ENCODE measurements at places on chromosomes 3 and 15.

GRCh38 chr3:4351164-4351855 is 48.1 kb downstream of the SETMAR start:
- DNase-seq: no peak

- DNase-seq: no peak
Observed at GRCh38 chr3:79081335-79081734, 686.5 kb downstream of the ROBO1 start.

DNA sequence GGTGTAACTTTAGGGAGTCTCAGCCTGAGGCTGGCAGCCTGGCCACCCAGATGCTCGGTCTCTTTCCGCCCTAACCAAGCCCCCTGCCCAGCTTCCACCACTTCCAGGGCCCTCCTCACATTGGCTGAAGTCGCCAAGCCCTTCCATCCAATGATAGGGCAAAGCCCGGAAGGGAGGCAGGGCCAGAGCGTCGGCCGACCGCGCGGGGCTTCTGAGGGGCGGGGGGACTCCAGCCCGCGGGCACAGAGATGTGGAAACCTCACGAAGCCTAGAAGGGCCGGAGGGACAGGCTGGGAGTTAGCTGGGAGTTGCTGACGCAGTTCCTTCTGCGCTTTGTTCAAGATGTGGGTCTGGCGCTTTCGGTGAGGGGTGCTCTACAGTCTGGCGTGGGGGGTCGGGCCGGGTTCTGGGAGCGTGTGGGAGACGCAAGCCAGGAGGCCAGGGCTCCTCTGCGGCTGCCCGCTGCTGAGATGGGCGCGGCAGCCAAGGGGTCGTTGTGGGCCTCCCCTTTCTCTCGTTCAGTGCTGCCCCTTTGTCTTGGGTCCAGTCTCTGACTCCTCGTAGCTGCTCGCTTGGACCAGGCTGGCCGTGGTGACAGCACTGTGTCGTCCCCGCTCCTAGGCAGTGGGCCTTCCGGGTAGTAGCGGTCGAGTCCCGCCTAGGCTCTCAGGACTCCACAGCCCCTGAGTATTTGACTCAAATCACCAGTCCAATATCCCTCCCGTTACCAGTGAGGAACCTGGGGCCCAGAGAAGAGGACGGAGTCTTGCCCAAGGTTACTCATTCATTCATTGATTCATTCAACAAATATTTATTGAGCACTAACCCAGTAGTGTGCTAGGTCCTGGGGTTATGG is at the start of gene ZNF660:
Gene ZNF660 (plus strand): TSS at position 319 of the 856 bp plus-strand sequence. CDS start 9,230 bp downstream, outside the sequence.
- DNase-seq: no peak

DNA sequence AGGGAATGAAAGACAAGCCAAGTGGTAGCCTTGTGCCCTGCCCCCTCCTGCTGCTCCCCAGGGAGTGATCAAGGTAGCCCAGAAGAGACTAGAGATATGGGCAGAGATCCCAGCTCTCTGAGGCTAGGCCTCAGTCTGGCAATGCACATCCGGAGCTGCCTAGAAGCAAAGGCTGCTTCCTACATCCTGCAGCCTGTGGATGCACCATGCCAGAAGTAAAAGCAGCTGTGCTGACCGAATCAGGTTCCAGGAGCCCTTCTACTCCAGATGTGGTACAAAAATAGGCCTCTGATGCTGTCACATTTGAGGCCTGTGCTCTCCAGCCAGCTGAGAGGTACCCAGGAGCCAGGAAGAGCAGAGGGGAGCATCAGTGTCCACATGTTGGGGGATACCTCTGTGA is 16.0 kb downstream of the TRAIP start:
- no peak for DNase-seq

DNA sequence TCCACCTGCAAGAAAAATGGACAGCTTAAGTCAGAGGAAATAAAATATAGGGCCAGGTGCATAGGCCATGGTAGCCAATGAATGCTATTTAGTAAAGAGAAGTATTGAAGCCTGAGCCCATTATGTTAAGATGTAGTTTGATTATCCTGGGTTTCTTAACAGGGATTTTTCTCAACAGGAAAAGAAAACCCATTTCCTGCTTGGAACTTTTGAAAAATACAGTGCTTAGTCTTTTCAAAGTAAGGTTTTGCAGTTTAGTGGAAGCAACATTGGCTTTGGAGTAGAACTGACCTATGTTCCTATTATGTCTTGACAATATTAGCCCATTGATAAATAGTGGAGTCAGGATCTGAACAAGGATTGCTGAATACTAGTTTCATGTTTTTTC is 259.5 kb upstream of the TGFBR2 start:
- DNase-seq: no peak

DNA sequence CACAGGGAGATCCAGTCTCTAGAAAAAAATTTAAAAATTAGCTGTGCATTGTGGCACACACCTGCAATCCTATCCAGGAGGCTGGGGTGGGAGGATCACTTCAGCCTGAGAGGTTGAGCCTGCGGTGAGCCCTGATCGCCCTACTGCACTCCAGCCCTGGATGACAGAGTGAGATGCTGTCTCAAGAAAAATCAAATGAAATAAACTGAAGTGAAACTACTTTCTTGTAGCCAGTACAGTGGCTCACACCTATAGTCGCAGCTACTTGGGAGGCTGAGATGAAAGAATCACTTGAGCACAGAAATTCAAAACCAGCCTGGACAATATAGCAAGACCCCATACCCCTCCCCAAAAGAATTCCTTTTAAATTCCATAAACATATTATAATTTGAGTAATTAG is 35.4 kb downstream of the SMARCC1 start:
- DNase-seq: no peak

GRCh38 chr3:194620196-194620595 is 13.0 kb downstream of the TMEM44 start:
- DNase-seq: no peak

GRCh38 chr15:45118996-45119395 is 4.9 kb downstream of the DUOXA2 start:
- DNase-seq: no peak

GRCh38 chr3:33006081-33006480 is 54.6 kb downstream of the CCR4 start:
- no peak for DNase-seq

DNA sequence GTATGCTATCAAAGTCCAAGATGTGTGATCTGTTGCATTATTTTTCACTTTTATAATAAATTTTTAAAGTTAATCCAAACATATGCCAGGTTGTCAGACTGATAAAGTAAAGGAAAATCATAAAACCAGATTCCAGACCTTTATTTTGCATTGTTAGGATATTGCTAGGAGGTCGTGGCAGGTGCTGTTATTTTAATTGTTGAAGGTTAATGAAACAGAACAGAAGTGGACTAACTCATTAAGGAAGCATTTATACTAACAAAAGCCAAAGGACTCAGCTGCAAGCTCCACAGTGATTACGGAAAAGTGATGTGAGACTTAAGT is 63.1 kb downstream of the DCLK3 start:
- no peak for DNase-seq

GRCh38 chr15:43225201-43225949 is 4.6 kb upstream of the EPB42 start:
- peak; percentile 31 for DNase-seq

- DNase-seq: no peak
Observed at GRCh38 chr3:37319784-37320183, 145.4 kb upstream of the LRRFIP2 start.

GRCh38 chr15:39419651-39420050 is 161.2 kb upstream of the THBS1 start:
- DNase-seq: no peak

GRCh38 chr3:2790266-2790815 is 319.8 kb downstream of the IL5RA start:
- no peak for DNase-seq

DNA sequence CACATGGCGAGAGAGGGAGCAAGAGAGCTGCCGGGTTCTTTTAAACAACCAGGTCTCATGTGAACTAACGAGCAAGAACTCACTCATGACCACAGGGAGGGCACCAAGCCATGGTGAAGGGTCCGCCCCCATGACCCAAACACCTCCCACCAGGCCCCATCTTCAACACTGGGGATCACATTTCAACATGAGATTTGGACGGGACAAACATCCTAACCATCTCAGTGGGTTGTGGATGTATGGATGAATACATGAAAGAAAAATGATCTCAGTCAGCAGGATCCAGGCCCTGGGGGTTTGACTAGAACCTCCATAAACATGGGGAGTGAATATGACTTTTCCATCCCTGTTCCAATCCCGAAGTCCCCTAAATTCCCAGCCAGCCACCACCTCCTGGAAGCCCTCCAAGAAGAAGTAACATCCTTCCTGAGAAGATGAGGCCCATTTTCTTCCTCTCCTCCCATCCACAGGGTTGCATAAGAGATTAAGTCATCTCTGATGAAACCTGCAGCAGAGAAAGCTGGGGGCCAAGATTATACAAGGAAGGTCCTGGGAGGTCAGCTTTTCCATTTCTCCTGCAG is 9.5 kb downstream of the CAV3 start:
- no peak for DNase-seq

DNA sequence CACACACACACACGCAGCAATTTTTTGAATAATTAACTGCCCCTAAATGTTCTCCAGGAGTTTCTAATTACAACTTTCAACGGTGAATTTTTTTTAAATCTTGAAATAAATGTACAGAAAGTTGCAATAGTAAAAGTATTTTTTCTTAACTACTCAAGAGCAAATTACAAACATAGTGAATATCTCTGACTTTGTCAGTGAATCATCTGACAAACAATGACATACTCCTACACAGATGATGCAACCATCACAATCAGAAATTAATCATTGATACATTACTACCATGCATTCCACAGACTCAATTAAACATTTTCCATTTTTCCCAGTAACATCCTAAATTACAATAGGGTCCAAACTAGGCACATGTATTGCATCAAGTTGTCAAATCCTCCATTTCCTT is 597.3 kb downstream of the NAALADL2 start:
- DNase-seq: no peak

DNA sequence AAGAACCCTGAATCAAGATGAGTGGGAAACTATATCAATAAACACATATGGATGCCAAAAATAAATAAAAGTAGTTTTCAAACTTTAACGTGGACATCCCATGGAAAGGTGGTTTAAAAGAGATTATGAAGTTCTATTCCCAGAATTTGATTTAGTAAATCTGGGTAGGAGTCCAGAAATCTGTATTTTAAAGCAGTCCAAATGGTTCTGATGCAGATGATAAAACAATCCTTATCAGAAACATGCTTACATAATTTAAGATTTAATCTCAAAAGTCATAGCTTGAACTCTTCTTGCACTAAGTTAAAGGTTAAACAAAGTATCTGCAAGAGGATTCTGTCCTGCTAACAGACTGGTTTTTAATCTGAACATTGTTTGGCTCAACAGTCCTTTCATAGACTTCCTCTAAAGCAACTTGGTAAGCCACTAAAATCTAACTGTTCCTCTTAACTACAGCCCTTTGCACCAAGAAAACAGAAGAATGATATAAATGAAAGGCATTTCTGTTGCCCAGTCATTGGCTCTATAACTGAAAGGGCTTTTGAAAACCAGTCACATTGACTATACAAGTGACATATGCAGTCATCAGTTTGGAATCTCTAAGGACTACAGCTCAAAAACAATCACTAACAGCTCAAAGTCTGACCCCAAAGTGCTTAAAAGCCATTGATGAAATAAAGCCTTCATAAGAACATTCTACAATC is 23.4 kb upstream of the MAP4 start:
- peak; percentile 62 for DNase-seq

DNA sequence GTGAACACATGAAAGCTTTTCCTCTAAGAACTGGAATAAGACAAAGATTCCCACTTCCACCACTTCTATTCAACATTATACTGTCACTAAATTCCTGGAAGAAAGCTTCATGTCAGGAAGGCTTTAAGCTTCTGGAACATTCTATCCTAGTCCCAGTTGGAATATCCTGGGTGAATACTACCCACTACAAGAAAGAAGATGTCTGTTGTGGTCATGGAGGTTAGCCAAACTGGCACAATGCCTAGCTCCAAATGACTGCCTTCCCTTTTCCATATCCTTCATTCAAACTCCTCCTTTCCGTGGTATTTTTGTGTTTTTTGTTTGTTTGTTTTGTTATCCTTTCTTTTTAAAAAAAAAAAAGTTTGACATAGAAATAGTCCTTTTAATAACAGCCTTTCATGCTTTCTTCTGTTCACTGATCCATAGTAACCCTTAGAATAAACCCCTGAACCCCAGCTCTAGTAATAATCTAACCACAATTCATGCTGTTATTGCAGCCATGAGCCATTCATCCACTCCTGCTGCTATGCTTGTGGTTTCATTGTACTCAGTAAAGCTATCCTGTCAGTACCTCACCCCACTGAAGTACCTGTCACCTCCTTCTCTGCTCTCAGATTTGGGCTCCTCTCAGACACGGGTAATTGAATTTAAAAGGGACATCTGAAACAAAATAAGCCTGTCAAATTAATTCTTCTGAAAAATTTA is 447.5 kb downstream of the IGSF11 start:
- DNase-seq: no peak

- peak; percentile 19 for DNase-seq
Observed at GRCh38 chr3:187968883-187969580, 184.9 kb upstream of the LPP start.

- DNase-seq: no peak
Observed at GRCh38 chr15:52208306-52208946, 17.2 kb upstream of the GNB5 start.

GRCh38 chr15:67479781-67480505 is 41.0 kb upstream of the C15orf61 start:
- no peak for DNase-seq

DNA sequence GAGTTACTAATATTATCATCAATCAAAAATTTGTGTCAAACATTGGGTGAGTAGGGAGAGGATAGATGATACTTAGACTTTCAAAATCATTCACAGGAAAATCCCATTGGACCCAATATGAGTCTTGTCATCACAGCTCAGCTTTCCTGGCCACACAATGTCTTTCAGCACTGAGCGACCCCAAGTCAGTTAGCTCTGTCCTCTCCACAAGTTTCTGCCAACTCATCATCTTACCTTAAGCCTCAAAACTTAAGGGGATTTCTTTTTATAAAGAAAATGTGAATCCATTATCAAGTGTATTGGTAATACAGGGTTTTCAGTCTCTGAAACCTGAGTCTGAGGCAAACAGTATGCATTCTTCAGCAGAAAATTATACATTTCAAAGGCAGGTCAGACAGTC is 55.8 kb downstream of the SUMF1 start:
- DNase-seq: no peak

DNA sequence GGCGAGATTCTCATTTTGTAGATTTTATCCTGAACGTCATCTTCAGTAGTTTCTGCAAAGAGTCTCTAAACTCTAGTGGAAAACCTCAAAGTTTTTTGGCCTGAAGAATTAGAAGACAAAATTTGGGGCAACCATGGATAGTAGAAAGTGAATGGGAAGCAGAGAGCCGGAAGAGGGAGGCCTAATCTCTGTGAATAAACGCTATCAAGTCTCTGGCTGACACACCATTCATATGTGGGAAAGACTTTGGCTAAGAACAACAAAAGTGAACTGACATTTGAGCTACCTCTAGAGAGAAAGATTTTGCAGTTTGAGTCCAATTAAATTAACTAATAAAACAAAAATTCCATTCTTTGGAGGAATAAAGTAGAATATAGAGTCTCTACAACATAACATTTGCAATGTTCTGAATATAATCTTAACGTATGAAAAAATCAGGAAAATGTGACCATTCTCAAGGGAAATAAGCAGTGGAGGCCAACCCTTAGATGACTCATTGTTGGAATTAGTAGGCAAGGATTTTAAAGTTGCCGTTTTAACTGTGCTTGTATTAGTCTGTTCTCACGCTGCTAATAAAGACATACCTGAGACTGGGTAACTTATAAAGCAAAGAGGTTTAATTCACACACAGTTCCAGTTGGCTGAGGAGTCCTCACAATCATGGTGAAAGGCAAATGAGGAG is 184.6 kb downstream of the C3orf38 start:
- DNase-seq: no peak

Measured in amniotic stem cell (primary cell).